ENCODE measurements at places on chromosomes 12 and 14. TPM values are rescaled to one million over a fixed set of nuclear protein-coding genes. Genes with fewer than 3 reads are reported as not detected.
A peak's percentile ranks its signal among the peaks of the same experiment; 100 is the strongest.

SRRM4 gene
- not detected for total RNA-seq

PMCH gene
- total RNA-seq: not detected

FLVCR2 gene
- 0.94 TPM for total RNA-seq

GALNT16 gene
- 3.1 TPM for total RNA-seq

MEG3 gene
- total RNA-seq: not detected

EML5 gene
- total RNA-seq: 0.19 TPM

MIPOL1 gene
- 14.6 TPM for total RNA-seq

ZBTB25 gene
- 9.4 TPM for total RNA-seq

TEAD4 gene
- total RNA-seq: 28.9 TPM

SLC10A1 gene
- not detected for total RNA-seq

DHRS2 gene
- not detected for total RNA-seq

NDRG2 gene
- 8.0 TPM for total RNA-seq

SIVA1 gene
- total RNA-seq: 50.1 TPM

GRCh38 chr12:109836916-109837315 is 3.7 kb upstream of the TRPV4 start:
- DNase-seq: no peak
- no peaks in the 10 kb centered on the region for H3K36me3 ChIP-seq
- H3K4me3 ChIP-seq: no peak overlapping the region
- H3K4me1 ChIP-seq: peaks cover 10% of the 10 kb centered on the region
- H3K27ac ChIP-seq: no peak overlapping the region

DNA sequence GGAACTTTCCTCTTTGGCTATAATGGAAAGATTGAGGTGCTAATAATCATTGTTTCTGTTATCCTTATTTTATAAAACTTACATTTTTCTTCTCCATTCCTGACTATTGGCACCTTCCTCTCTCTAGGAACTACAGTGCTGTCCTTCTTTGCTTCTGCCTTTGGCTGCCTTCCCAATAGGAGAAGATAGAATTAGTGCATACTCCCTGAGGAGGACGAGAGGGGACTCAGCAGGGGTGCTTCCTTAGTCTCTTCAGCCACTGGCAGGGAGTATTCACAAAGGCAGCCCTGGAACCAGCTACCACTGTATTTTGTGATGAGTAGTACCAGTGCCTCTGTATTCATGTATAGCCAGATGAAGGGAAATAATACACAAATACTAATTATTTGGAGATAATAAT is 208.5 kb downstream of the FOXG1 start:
- no peaks in the 10 kb centered on the region for H3K36me3 ChIP-seq
- H3K4me3 ChIP-seq: no peak overlapping the region
- no peak for DNase-seq
- no peak overlapping the region for H3K27ac ChIP-seq

GRCh38 chr12:57535764-57536596 is 11.0 kb downstream of the DCTN2 start:
- no peak overlapping the region for H3K27ac ChIP-seq
- no peaks in the 10 kb centered on the region for H3K4me1 ChIP-seq
- H3K27me3 ChIP-seq: no peaks in the 10 kb centered on the region
- no peak overlapping the region for H3K4me3 ChIP-seq

GRCh38 chr14:34426313-34427295 is 35.4 kb downstream of the SPTSSA start:
- DNase-seq: no peak
- H3K36me3 ChIP-seq: peaks cover 3% of the 10 kb centered on the region
- no peak overlapping the region for H3K27ac ChIP-seq
- H3K4me1 ChIP-seq: no peaks in the 10 kb centered on the region

DNA sequence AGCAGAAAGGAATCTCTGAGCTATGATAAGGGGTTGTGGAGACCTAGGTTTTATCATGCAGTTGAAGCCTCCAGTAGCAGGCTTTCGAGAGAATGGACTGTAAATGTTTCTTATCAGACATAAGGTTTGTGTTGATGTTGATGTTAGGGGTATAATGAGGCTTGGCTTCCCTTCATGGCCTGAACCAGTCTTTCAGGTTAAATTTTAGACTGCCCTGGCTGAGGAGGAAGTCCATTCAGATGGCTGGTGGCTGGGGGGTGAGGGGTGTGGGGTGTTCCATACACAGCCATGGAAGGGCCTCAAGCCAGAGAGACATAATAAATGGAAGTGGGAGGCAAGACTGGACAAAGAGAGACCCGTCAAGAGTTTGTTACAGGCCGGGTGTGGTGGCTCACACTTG is 65.1 kb downstream of the IRF2BPL start:
- H3K36me3 ChIP-seq: no peaks in the 10 kb centered on the region
- peak overlapping the region; percentile 38 for H3K27ac ChIP-seq
- no peak overlapping the region for H3K4me3 ChIP-seq
- no peak for DNase-seq

DNA sequence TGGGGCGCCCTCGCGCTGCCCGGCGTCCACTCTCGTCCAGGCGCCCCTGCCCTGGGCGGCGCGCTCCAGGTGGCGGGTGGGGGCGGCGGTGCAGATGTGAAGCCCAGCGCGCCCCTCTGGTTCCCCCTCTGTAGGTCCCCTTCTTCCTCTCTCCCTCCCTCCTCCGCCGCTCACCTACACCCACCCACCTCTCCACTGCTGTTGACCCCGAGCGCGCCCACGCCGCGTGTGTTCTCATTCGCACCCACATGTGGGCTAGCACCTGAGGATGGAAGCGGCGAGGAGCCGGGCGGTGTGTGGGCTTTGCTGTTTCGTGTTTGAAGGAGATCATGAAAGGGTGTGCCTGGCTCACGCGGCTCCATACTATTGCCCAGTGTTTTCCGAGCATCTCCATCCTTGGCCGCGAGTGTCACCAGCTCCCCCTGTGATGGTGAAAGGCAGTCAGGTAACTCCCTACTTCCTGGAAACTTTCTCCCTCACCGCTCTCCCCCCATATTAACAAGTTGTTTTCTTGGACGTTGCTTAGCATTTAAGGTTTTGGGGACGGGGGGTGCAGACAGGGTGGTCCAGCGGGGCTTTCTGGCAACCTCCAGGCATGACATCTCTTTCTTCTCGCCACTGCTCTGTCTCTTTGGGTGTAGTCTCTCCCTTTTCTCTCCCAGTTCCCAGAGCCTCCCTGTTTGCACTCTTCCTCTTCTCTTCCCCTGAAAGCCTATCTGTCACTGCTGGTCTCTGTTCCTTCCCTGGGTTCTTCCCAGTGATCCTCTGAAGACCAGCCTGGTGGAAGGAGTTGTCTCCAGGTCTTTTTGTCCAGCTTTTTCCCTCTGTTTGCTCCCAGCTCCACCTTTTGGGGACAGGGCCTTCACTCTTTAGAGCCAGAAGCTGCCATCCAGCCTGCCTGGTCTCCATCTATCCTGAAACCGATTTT is 1.6 kb downstream of the CACNA1C start:
- peak overlapping the region; percentile 88 for H3K27ac ChIP-seq
- H3K36me3 ChIP-seq: peaks cover 3% of the 10 kb centered on the region
- H3K4me3 ChIP-seq: peak overlapping the region; percentile 98

DNA sequence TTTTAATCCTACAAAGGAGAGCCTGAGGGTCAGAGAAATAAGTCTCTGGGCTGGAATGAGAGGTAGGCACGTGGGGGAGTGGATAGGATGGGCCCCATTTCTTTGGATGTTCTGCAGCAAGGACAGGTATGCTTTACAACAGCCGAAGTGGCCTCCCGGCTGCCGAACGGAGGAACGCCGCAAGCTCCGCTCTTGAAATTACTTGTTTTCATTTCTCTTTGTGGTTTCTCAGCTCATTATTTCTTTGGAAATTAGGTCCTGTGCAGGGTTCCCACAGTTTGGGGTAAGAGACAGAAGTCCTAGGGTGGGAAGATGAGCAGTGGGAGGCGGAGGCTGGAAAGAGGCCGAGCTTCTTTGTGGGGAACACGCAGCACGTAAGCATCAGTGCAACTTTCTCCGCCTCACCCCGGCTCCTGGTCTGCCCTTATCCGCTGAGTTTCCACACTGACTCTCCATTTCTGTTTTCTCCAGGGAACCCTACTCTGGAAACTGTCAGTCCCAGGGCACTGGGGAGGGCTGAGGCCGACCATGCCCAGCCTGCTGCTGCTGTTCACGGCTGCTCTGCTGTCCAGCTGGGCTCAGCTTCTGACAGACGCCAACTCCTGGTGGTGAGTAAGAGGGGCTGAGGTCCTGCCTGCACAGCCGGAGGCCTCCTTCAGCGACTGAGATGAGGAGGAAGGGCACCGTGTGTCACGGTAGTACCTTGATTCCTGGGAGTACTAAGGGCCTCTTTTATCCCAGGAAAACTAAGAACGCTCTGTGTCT is 2.0 kb downstream of the WNT5B start:
- H3K36me3 ChIP-seq: peaks cover 15% of the 10 kb centered on the region
- no peaks in the 10 kb centered on the region for H3K27me3 ChIP-seq
- peak overlapping the region; percentile 47 for H3K4me3 ChIP-seq

DNA sequence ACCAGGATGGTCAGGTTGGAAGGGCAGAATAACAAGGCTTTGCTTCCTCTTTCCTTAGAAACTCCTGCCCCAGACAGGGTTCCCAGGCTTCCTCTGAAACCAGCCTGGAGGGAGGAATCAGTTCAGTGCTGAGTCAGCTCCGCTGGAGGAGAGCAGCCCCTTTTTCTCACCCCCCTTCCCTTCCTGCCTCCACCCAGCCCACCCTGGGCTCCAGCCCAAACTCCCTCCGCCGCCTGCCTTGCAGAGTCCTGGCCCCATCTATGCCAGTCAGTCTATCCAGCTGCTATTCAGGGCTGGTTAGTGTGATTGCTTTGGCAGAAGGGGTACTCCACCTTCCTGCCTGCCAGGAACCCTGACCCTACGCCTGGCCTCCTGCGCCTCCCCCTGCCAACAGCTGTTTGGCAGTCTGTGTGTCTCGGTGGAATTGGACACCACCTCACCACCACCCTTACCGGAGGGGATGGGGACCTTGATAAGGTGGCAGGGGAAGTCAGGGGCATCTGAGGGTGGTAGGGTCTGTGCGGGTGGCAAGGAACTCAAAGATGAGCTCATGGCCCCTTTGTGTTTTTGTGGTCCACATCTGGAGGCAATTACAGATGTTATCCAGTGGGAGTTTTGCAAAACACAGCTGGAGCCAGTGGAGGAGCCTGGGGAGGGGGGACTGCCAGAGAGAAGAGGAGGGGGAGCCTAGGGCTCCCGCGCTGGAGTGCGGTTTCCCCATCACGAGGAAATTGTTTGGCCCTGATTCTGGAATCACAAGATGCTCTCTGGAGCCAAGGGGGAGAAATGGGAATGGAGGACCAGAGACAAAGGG is 12.2 kb downstream of the MMP14 start:
- DNase-seq: peak; percentile 95
- peaks cover 75% of the 10 kb centered on the region for H3K4me1 ChIP-seq
- H3K4me3 ChIP-seq: peak overlapping the region; percentile 43
- peak overlapping the region; percentile 96 for H3K27ac ChIP-seq
- H3K36me3 ChIP-seq: peaks cover 25% of the 10 kb centered on the region
- H3K27me3 ChIP-seq: no peaks in the 10 kb centered on the region

GRCh38 chr14:77302926-77303325 is 17.8 kb downstream of the POMT2 start:
- peaks cover 11% of the 10 kb centered on the region for H3K36me3 ChIP-seq
- H3K27ac ChIP-seq: peak overlapping the region; percentile 79
- no peak for DNase-seq
- peaks cover 47% of the 10 kb centered on the region for H3K4me1 ChIP-seq
- H3K4me3 ChIP-seq: no peak overlapping the region

- H3K27ac ChIP-seq: no peak overlapping the region
- DNase-seq: no peak
- no peak overlapping the region for H3K4me3 ChIP-seq
- peaks cover 3% of the 10 kb centered on the region for H3K36me3 ChIP-seq
- peaks cover 76% of the 10 kb centered on the region for H3K27me3 ChIP-seq
Observed at GRCh38 chr14:23175823-23176222, 7.6 kb downstream of the SLC7A8 start.

GRCh38 chr14:58808828-58809227 is 171.1 kb downstream of the DACT1 start:
- peak overlapping the region; percentile 65 for H3K27ac ChIP-seq
- no peaks in the 10 kb centered on the region for H3K36me3 ChIP-seq
- H3K4me1 ChIP-seq: peaks cover 55% of the 10 kb centered on the region
- no peak for DNase-seq
- H3K27me3 ChIP-seq: peaks cover 3% of the 10 kb centered on the region
- H3K4me3 ChIP-seq: no peak overlapping the region

DNA sequence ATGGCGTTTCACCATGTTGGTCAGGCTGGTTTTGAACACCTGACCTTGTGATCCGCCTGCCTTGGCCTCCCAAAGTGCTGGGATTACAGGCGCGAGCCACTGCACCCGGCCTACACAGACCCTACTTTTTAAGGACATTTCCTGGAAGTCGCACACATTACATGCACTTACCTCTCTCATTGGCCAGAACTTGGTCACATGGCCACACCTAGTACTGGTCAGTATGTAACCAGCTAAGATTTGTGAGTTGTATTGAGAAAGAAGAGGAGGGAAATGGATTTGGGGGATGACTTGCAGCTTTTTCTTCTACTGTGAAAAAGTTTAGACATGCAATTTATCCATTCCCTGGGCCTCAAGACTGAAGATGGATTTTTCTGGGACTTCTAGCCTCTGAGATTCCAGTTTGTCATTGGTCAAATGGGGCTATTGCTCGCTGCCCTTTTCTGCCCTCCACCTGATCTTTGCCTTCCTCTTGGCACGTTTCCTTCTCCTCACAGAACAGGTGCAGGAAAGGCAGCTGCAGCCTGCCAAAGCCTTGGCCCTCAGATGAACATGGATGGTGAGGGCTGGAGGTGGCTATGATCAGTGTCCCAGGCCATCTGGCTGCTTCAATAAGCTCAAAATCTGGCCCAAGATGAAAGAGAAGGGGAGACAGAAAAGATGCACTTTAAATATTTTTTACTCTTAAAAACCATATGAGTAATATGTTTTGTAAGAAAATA is 7.1 kb upstream of the ZDHHC22 start:
- no peaks in the 10 kb centered on the region for H3K36me3 ChIP-seq
- DNase-seq: no peak
- H3K4me1 ChIP-seq: no peaks in the 10 kb centered on the region
- H3K27ac ChIP-seq: no peak overlapping the region
- H3K27me3 ChIP-seq: peaks cover 53% of the 10 kb centered on the region

GRCh38 chr12:71955970-71956369 is 17.3 kb downstream of the TPH2 start:
- no peaks in the 10 kb centered on the region for H3K36me3 ChIP-seq
- H3K4me1 ChIP-seq: peaks cover 12% of the 10 kb centered on the region
- peaks cover 5% of the 10 kb centered on the region for H3K27me3 ChIP-seq
- DNase-seq: no peak

GRCh38 chr14:100861188-100861936 is 35.4 kb downstream of the MEG3 start:
- H3K27me3 ChIP-seq: peaks cover 9% of the 10 kb centered on the region
- no peaks in the 10 kb centered on the region for H3K4me1 ChIP-seq
- no peak overlapping the region for H3K27ac ChIP-seq
- no peaks in the 10 kb centered on the region for H3K36me3 ChIP-seq
- no peak for DNase-seq

- peaks cover 14% of the 10 kb centered on the region for H3K27me3 ChIP-seq
- no peaks in the 10 kb centered on the region for H3K36me3 ChIP-seq
- peaks cover 7% of the 10 kb centered on the region for H3K4me1 ChIP-seq
- DNase-seq: no peak
Observed at GRCh38 chr12:57586128-57586527, 4.9 kb upstream of the PIP4K2C start.

GRCh38 chr14:21647380-21647779 is 6.3 kb upstream of the OR4E2 start:
- no peaks in the 10 kb centered on the region for H3K36me3 ChIP-seq
- H3K27ac ChIP-seq: no peak overlapping the region
- no peak overlapping the region for H3K4me3 ChIP-seq
- DNase-seq: no peak
- peaks cover 17% of the 10 kb centered on the region for H3K27me3 ChIP-seq
- H3K4me1 ChIP-seq: no peaks in the 10 kb centered on the region

GRCh38 chr12:52242442-52243258 is 9.6 kb downstream of the KRT7 start:
- H3K27ac ChIP-seq: no peak overlapping the region
- no peaks in the 10 kb centered on the region for H3K27me3 ChIP-seq
- no peak overlapping the region for H3K4me3 ChIP-seq
- DNase-seq: no peak

Data from osteocyte (in vitro differentiated cells).